Stimulated activated CD4-positive, alpha-beta T cell treated with anti-CD3 and anti-CD28 coated beads, Interleukin-1b, Interleukin-23, amount 100 ng/mL, for 1 hour (primary cell): ENCODE measurements at places on chromosomes 4 and X.

DNA sequence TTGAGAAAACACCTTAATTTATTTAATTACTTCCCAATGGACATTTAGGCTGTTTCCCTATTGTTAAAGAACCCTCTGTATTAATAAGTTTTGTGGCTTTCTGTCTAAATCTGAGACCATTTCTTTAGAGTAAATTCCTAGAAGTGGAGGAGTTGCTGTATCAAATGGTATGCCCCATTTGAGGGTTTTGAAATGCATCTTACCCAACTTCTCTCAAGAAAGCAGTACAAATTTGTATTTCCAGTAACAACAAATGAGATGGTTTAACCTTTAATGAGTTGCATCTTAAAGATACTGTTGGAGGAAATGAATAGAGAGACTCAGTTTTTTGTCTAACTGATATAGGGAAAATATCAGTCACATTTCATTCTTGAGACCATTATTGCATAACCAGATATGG, 70.5 kb upstream of the CBLL2 start:
- no peak for DNase-seq

GRCh38 chrX:129787336-129788055, 7.7 kb downstream of the SASH3 start:
- no peak for DNase-seq

GRCh38 chr4:71355045-71355444, 16.2 kb downstream of the SLC4A4 start:
- no peak for DNase-seq

GRCh38 chrX:150842198-150842685, 56.2 kb downstream of the CD99L2 start:
- DNase-seq = no peak

- DNase-seq = no peak
These were observed 159.0 kb downstream of the DCLK2 start for GRCh38 chr4:150237110-150237872.

DNA sequence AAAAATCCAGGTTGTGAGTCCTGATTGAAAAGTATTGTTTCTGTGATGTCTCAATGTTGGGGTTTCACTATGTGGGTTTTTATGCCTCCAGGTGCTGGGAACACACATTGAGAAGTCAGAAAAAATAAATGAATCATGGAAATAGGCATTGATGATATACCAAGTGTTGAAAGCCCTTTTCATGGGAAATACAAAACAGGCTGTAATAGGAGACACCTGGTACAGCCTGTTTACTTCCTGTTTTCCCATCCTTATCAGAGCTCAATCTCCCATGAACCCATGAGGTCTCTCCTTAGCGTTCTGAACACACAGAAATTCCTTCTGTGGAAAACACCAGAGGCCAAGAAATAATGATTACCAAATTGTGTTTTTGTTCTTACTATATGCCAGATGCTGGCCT, 106.3 kb upstream of the BOD1L1 start:
- no peak for DNase-seq

DNA sequence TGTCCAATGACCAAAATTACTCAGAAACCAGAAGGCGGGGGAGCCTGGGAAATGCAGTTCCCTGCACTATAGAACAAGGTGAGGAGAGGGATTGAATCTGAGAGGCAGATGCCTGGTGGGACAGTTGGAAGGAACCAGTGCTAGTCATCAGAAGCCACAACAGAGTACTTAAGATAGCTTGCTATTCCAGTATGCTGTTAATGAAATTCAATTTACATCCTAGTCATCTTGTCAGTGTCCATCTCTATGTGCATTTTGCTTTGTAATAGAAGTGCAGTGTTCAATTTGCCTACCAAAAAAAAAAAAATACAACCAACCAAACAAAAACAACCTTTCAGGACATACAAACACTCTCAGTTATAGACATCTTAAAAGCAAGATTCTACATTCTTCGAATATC, 679.1 kb upstream of the CPEB2 start:
- no peak for DNase-seq

DNA sequence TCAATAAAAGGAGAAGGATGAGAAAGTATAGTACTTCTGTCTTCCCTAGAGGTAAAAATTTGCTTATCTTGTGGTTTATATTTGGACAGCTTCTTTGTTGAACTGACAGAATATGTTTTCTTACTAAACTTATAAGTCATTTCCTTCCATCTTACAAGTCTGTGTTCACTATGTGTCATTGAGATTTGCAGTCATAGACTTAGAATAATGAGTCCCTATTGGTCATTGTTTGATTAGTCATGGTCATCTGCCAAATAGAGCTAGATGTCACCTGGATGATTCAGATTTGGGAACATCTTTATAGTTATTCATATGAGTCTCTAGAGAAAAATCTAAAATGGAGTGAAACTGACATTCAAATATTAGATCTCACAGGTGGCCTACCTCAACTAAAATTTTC, 51.5 kb downstream of the SPATA18 start:
- no peak for DNase-seq

- no peak for DNase-seq
These were observed 1093.4 kb upstream of the SLIT2 start for GRCh38 chr4:19158107-19158809.

GRCh38 chr4:139839403-139840031, 173.9 kb downstream of the MGST2 start:
- DNase-seq = no peak

GRCh38 chrX:69177511-69178162, 12.4 kb upstream of the PJA1 start:
- DNase-seq = no peak

GRCh38 chrX:118545510-118545909, 49.9 kb downstream of the DOCK11 start:
- no peak for DNase-seq

DNA sequence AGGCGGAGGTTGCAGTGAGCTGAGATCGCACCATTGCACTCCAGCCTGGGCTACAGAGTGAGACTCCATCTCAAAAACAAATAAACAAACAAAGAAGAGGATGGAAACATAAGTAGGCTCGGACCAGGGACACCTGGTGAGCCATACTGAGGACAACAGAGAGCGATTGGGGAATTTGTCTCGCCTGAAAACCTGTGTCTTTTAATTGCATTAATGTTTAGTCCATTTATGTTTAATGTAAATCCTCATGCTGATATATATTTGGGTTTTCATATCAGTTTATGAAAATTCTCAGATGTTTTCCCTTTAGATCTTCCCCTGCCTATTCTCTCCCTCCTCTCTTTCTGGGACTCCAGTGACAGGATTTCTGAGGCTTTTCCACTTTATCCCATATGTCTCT, 84.6 kb downstream of the EVC start:
- no peak for DNase-seq

GRCh38 chrX:65755786-65756185, 88.3 kb downstream of the MSN start:
- no peak for DNase-seq

- DNase-seq = no peak
These were observed 37.8 kb upstream of the HCCS start for GRCh38 chrX:11073381-11073780.

- no peak for DNase-seq
These were observed 129.7 kb downstream of the CFAP299 start for GRCh38 chr4:80465238-80465637.

DNA sequence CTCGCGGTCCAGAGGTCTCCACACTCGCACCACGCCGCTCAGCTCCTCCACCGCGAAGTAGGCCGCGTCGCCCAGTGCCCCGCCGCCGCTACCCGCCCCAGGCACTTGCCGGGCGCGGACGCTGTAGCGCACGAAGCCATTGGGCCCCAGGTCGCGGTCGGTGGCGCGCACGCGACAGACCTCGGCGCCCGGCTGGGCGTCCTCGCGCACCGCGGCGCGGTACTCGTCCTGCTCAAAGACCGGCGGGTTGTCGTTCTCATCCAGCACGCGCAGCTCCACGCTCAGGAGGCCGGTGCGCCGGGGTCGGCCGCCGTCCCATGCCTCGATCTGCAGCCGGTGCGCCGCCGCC, 1.4 kb downstream of the DCHS2 start:
- DNase-seq = no peak

GRCh38 chr4:38179690-38180377, 219.6 kb downstream of the PTTG2 start:
- DNase-seq = peak; percentile 47

GRCh38 chrX:9291629-9292028, 173.2 kb upstream of the TBL1X start:
- DNase-seq = no peak

GRCh38 chr4:55854129-55854528, 681 bp downstream of the EXOC1 start:
- DNase-seq = no peak

GRCh38 chr4:38870098-38870808, 2.6 kb downstream of the FAM114A1 start:
- DNase-seq = no peak

- no peak for DNase-seq
These were observed 5.1 kb downstream of the MECP2 start for GRCh38 chrX:154092371-154092770.

- DNase-seq = no peak
These were observed 879.1 kb downstream of the ARAP2 start for GRCh38 chr4:35365186-35365585.

DNA sequence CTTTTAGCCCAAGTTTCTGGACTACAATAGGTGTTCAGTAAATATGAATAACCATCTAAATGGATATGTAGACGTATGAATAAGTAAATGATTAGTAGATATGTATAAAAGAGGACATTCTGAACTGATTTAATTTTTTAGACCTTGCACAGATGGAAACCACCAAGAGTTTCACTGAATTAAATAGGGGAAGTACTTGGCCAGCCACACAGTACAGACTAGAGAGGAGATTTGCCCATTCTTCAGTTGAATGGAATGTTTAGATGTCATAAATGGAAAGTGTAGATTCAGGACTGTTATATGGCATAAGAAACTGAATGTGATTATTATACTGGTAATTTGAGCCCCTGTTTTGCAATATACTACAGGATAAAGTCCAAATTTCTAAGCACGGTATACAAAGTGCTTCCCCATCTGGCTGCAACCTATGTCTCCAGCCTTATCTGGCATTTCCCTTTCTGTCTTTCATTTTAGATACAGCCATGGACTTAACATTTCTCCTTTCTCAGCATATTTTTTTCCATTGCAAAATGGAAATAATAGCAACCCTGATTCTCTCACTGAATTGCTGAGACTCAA, 137.8 kb upstream of the HS3ST1 start:
- DNase-seq = no peak

- DNase-seq = no peak
These were observed 89.4 kb downstream of the FTHL17 start for GRCh38 chrX:30982467-30982866.

- DNase-seq = no peak
These were observed 92.6 kb upstream of the MAPK10 start for GRCh38 chr4:86452422-86452891.

DNA sequence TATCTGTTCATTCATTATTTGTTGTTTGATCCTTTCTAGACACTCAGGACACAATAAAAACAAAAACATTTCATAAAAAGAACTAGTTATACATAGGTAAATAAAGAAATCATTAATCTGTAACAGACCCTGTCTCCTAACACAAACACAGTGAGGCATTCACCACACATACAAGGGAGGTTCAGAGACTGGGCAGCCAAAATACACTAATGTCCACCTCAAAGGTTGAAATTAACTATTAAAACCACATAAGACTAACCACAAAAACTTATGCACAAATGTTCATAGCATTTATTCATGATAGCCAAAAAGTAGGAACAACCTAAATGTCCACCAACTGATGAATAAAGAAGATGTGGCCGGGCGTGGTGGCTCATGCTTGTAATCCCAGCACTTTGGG, 7.8 kb downstream of the PAPSS1 start:
- no peak for DNase-seq

- DNase-seq = peak; percentile 32
These were observed 496 bp downstream of the FBXO8 start for GRCh38 chr4:174282836-174283506.

DNA sequence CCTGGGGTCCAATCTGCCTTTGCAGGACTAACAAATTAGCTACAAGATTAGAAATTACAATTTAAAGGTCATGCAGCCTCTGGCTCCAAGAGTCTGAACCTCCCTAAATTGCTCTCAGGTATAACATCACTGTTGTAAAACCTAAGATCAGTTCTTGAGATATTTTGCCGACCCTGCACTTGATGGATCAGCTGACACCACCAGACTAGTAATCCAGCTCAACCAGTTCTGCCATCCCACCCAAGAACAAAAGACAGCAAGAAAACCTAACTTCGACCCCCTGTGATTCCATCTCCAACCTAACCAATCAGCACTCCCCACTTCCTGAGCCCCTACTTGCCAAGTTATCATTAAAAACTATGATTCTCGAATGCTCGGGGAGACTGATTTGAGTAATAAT, 323.0 kb upstream of the BOD1L1 start:
- DNase-seq = no peak

DNA sequence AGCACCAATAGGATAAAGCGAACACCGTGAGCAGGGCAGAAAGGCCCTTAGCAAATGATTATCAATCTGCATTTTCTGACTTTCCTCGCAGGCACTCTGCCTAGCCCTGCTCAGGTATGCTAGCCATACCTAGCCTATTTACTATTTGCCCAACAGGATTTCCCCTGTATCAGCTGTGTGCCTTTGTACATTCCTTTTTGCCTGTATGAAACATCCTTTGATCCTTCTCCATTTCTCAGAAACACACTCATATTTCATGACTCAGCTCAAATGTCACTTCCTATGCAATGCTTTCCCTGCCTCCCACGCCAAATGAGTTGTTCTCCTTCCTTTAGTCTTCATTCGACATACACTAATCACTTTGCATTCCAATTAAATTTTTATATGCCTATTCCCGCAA, 37.2 kb downstream of the PCDH7 start:
- no peak for DNase-seq

GRCh38 chr4:110959041-110959643, 336.3 kb upstream of the PITX2 start:
- DNase-seq = no peak

GRCh38 chr4:105112274-105112673, 34.4 kb upstream of the TET2 start:
- DNase-seq = no peak

DNA sequence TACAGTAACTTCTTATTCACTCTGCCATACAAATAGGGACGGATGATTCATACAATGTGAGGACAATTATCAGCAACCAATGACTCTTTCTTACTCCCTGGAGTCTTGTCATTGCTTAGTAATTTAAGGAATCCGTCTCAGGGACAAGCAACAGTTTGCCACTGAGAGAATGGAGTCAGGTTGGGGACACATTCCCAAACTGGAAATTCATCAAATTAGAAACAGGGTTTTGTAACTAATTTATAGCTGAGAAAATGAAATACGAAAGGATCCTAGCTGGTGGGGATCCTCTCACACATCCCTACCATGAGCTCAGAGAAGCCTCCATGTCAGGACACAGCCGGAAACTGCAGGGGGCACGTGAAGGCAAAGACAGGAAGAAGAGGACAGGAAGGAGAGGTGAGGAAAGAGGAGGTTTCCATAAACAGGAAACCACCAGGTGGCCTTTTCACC, 50.4 kb upstream of the KDR start:
- DNase-seq = no peak

GRCh38 chr4:74056114-74056857, 17.8 kb upstream of the CXCL3 start:
- DNase-seq = no peak

- no peak for DNase-seq
These were observed 33.5 kb downstream of the ARHGEF9 start for GRCh38 chrX:63751481-63751880.
